ENCODE measurements at places on chromosomes 2 and 18.
A peak's percentile ranks its signal among the peaks of the same experiment; 100 is the strongest.

GRCh38 chr2:13779996-13780395 is 852.5 kb upstream of the LRATD1 start:
- peak; percentile 10 for DNase-seq

DNA sequence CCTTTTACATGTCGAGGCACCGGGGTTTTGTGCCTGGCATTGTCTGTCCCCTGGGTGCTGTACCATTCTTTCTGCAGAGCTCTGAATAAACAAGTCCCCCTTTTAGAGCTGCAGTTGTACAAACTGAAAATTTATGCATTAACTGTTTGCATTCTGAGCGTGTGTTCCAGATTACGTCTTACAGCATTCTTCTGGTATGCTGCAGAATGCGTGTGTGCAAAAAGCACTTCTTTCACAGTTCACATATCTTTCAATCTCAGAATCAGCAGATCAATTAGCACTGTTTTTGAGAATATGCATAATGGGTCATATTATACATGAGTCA is 27.5 kb downstream of the MEIS1 start:
- DNase-seq = no peak

- peak; percentile 5 for DNase-seq
Observed at GRCh38 chr18:54948350-54948837, 10.9 kb downstream of the CCDC68 start.

DNA sequence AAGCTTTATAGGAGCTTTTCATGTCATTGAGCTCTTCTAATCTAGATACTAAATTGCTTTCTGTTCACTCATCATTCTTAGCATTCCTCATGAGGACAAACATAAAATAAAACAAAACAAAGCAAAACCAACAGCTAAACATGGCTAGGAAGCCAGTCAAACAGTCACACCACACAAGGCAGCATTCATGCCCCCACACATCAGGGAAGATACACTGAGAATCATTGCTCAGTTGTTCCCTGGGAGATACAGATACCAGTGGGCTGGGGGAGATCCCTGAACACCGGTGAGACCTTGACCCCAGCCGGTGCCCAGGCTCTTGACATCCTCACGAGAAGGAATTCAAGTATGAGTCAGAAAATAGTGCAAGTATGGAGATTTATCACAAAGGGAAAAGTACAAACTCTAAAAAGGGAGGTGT is 177.9 kb upstream of the ARL4C start:
- DNase-seq = no peak

GRCh38 chr18:79552140-79552631 is 127.4 kb upstream of the CTDP1 start:
- no peak for DNase-seq

DNA sequence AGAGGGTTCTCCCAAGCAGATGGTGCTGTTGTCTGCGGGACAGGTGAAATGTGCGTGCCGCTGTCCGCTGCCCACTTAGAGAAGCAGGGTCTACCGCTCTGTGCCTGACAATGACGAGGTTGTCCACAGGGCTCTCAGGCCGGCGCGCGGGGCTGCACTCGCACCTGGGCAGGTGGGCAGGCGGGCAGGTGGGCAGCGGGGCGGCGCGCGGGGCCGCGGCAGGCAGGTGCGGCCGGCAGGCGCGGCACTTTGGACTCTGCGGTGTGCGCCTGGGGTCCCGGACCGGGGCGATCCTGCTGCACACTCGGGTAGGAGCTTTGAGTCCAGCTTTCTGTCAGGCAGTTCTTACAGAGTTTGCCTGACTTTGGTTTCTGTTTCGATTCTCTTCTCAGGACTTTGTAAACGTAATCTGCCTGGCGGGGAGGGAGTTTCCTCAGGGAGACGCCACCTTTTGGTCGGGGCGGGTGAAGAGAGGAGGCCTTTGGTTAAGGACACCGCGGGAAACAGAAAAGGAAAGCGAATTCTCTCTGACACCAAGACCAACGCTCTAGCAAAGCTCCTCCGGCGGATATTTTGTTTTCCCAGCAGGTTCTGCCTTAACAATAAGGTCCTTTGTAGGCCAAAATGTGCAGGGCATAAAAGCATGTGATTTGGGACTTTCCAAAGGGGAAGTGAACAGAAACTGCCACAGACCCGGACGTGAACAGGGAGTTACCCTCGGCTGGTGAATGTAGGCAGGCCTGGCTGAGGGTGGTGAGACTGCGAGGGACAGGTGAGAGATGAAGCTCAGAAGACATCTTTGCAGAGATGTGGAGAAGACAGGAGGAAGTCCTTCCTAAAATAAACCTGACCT is at the start of gene IFIH1:
Gene IFIH1, minus strand, starts transcription at position 357 of the 853 bp plus-strand sequence. CDS start 377 bp downstream, outside the sequence.
- DNase-seq = peak; percentile 85

DNA sequence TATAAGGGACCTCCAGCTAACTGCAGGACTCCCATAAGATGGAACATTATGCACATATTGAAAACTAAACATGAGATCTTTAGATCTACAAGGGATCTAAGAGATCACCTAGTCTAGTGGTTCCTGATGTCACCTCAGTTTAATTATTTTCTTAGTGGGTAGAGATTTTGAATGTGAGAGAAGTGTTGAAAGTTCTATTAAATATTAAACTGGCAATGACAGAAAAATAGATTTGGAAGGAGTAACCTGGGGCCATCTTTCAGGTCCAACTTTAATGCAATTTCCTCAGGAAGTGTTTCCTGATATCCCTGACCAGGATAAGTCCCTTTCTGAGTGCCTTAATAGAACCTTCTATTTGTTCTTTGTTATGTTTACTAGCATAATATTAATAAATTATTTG is 29.1 kb upstream of the CPS1 start:
- DNase-seq = no peak

DNA sequence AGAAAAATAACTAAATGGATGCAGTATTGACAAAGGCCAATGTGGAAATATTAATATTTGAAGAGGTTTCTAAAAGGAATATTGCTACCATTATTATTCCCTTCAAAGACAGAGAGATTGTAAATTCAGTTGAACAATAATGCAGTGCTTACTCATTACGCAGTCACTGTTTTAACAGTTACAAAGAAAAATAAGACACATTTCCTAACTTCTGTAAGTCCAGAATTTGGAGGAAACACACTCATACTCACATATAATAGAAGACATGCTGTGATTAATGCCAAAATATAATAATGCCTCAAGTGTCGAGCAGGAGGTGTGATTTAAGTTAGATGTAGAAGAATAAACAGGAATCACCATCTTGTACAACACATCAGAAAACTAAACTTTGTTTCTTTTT is 389.2 kb downstream of the FBXO15 start:
- DNase-seq = no peak

DNA sequence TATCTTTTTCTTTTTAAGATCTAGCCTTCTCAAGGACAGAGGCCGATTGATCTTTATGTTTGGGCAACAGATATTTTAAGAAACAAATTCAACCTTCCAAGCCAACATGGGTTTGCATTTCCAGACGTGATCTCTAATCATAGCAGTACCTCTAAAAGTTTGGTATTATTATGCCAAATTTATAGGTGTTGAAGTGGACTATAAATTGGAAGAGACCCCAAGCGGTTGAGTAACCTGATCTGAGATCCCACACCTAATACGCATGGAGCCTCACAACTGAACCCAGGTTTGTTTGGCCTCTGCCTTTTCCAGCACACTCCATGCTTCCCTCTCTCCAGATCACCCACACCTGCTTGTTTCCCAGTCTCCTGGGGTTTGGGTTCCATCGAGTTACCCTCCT is 116.5 kb downstream of the DDX1 start:
- DNase-seq = no peak

GRCh38 chr2:238510911-238511613 is 84.3 kb downstream of the ASB1 start:
- no peak for DNase-seq

DNA sequence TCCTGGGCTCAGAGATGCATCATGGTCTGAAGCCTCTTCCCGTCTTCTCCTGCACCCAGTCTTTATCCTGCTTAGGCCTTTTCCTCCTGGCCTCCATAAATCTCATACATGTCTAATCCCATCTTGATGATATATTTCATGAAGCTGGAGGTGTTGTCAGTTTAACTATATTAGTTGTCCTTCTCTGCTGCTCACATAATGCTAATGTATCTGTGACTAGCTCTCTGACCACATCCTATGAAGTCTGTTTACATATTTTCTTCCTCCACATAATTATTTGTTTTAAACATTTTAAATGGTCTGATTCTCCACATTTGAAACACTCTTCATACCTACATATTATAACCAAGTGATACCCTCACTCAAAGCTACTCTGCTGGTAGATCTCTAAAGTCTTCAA is 315.2 kb upstream of the RND3 start:
- DNase-seq = no peak

DNA sequence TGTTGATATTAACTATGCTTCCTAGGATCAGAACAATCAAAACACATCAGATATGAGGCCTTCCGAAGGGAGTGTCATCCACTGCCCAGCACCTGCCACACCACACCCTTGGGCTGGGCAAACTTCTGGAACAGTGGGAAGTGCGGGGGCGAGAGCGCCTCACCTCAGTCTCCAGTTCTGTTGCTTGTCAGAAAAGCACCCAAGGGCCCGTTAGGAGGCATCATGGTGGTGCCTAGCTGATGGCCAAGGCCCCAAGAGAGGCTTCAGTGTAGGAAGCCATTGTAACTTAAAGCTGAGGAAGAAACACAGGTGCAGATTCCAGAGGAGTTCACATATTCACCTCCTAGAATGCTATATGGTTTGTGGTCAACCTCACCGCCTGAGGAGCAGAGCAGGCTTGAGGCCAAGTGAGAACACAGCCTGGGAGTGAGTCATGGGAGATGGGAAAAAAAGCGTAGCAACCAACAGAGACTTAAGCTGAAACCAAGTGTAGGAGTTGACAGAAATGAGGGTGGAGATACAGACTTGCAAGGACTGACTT is 85.1 kb upstream of the ATL2 start:
- no peak for DNase-seq

DNA sequence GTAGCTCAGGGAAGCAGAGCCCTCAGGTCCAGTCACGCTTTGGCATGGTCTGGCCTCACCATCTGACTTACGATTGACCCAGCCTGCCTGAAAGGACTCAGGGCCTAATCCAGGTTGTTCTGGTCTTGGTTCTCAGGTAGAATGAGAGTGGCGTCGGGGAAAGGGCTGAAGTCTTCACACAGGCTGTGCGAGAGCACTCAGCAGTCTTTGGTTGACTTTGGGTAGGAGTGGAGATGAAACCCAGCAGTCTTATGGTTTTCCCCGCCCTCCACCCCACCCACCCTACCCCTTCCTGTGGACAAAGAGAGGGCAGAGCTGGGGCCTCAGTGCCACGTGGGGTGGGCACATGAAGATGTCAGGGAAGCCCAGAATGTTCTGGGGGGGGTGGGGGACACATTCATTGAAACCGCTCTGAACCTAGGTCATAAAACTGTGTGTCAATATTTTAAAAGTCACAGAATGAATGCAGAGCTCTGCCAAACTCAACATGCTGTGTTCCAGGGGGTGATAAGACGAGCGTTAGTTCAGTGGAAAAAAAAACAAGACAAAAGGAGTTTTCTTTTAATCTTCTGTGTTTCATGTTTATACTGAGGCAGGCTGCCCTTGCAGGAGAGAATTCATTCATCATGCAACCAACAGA is 58.6 kb upstream of the ALPP start:
- no peak for DNase-seq

Measured in NCI-H774 (cell line).